ENCODE measurements at places on chromosomes 1 and 21. TPM values are rescaled to one million over a fixed set of nuclear protein-coding genes. Genes with fewer than 3 reads are reported as not detected.

AVPR1B gene
- total RNA-seq = not detected

KCNE1 gene
- 0.74 TPM for total RNA-seq

PPP1R12B gene
- 47.1 TPM for total RNA-seq

AGMAT gene
- 1.4 TPM for total RNA-seq

- peak; percentile 83 for DNase-seq
These were observed 86.0 kb downstream of the PBX1 start for GRCh38 chr1:164644774-164645644.

GRCh38 chr21:41612674-41613532 lies 104.9 kb upstream of the TMPRSS2 start:
- peak; percentile 100 for DNase-seq

DNA sequence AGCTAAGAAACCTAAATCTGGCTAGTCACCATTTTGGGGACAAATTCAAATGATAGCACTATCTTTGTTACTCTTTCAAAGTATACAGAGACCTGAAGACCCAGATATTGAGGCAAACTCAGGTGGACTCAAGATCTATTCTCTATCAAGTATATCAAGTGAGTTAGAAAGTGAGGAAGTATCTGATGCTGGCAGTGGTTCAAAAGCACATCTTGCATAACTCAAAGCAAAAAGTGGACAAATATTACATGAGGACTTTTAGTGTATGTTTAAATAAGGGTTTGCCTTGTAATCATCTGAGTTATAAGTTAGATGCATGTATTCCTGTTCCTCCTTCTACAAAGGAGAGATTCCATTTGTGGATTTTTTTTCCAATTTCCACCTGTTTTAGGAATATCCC lies 338.4 kb downstream of the DISC1 start:
- DNase-seq = no peak

- peak; percentile 20 for DNase-seq
These were observed 323.0 kb upstream of the PLD5 start for GRCh38 chr1:242847390-242847993.
